ENCODE measurements at places on chromosomes 7 and 10.

GRCh38 chr10:67884842-67885670 is 600 bp downstream of the SIRT1 start:
- peak; percentile 70 for DNase-seq

- no peak for DNase-seq
These were observed 96.5 kb upstream of the PODXL start for GRCh38 chr7:131652934-131653333.

GRCh38 chr10:118570591-118570990 is 24.9 kb downstream of the PRLHR start:
- no peak for DNase-seq

- no peak for DNase-seq
These were observed 32.9 kb upstream of the SDK1 start for GRCh38 chr7:3267966-3268690.

- no peak for DNase-seq
These were observed 160.3 kb upstream of the NRP1 start for GRCh38 chr10:33494694-33495265.

DNA sequence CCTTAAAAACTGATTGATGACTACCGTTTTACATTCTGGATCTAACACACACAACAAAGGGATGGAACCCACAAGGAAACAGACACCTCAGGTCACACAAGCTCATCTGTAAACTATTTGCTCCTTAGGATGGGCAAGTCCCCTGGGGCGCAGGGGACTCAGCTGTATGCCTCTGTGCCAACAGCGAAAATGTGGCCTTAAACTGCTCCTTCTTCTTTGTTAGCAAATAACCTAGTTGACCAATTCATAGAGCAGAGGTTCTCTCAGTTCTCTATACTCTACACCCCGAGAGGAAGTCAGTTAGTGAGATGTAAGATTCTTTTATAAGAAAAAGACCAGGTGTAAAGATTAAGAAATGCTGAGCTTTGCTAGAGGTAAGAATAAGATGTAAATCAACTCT is 181.9 kb upstream of the PRSS58 start:
- DNase-seq: no peak

- DNase-seq: no peak
These were observed 39.4 kb downstream of the PLXNA4 start for GRCh38 chr7:132536654-132537395.

DNA sequence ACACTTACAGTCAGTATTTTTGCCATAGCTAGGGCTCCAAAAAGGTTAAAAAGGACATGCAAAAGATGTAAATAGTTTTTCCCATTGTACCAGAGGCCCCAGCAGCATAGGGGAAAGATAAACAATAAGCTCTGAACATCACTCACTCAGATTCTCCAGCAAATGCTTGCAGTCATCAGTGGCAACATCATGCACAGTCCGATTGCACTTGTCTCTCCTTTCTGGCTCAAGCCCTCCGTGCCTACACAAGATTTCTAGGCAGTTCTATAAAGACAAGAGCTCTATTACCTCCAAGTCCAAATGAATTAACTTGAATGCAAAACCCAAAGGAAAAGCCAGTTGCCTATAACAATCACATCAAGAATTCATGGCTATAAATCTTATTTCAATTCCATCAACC is 106.3 kb downstream of the CTTNBP2 start:
- no peak for DNase-seq

GRCh38 chr10:43801140-43801539 is 152.5 kb upstream of the ZNF32 start:
- no peak for DNase-seq

- no peak for DNase-seq
These were observed 439.7 kb upstream of the IGFBP3 start for GRCh38 chr7:46360811-46361210.

DNA sequence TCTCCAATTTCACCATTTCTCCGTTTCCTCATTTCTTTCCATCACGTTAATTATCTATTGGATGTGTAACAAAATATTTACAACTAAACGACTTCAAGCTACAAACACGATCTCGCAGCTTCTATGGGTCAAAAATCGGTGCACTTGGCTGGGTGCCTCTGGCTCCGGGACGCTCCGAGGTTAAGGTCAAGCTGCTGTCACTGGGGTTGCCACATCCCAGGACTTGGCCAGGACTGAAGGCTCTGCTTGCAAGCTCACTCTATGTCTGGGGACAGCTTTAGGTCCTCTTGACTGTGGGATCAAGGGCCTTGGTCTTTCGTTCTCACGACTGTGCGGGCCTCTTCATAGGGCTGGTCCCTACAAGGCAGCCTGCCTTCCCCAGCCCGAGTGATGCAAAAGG is 159.7 kb downstream of the CCDC3 start:
- DNase-seq: no peak

- no peak for DNase-seq
These were observed 185.0 kb downstream of the TCERG1L start for GRCh38 chr10:131126321-131127137.
